Peyer's patch (tissue), 4 donors: ENCODE measurements at places on chromosomes 7 and 10. TPM values are rescaled to one million over a fixed set of nuclear protein-coding genes. Genes with fewer than 3 reads are reported as not detected.

DNA sequence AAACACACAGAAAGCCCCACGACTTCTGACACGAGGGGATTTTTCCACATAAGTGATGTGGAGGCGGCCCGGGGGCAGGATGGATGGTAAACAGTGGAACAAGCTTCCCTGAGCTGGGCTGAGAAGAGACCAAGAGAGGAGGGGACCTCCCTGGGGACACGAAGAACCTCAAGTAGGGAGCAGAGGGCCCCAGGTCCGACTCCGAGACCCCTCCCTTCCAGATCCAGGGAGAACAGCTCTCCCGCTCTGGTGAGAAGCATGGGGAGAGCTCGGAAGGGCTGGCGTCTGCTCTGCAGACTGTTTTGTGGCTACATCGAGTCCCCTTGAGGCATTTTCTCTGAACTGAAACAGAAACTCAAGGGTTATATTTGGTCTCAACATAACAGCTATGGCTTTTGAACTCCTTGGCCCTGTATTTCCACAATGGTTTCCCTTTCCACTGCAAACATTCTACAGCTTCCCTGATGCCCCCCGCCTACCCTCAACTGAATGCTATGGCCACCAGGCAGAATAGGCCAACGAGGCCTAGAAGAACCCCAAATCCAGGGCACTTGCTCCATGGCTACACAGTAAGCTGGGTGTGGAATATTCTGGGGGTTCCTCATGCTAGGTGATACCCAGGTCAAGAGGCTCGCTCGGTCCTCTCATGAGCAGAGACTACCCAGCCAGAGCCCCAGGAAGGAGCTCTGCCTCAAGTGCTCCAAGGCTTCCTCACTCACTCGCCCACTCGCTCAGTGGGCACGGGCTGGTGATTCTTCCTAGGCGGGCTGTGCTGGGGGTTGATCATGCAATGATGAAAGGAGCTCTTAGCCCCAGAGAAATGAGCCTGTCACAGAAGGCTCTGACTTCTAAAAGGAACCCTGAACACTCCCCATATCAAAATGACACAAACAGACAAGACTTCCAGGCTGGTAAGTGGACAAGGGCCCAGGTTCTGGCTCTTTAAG lies 47.5 kb downstream of the FAM53B start:
- DNase-seq = no peak

DNA sequence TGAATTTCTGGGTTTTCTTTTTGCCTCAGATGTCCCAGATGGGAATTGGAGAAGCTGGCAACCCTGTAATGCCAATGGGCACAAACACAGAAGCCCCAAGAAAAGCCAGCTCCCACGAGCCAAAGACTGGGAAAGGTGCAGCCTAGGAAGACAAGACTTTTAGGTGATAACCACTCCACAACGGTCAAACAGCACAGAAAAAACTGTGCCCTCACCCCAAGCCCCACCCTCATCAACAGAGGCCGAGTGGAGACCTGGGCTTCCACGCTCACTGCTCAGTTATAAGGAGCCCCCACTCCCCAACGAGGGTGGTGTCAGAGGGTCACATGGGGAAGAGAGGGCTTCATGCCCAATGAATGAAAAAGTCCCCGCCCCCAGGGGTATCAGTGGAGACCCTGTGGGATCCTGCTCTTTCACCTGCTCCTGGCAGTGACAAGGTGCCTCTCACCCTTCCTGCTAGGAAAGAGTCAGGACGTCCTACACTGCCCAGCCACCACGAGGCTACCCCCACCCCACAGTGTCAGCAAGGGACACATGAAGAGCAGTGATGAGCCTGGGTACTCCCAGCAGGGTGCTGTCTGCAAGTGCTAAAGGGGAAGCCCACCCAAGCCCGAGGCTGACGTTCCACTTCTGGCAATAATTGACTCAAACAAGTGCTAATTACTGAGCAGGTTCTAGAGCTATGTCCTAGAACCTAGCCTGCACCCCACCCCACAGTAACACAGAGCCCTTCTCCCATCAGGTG lies 8.3 kb downstream of the TMEM273 start:
- no peak for DNase-seq

The TMEM184A gene
- total RNA-seq = 144 TPM

The SUN1 gene
- total RNA-seq = 259 TPM

DNA sequence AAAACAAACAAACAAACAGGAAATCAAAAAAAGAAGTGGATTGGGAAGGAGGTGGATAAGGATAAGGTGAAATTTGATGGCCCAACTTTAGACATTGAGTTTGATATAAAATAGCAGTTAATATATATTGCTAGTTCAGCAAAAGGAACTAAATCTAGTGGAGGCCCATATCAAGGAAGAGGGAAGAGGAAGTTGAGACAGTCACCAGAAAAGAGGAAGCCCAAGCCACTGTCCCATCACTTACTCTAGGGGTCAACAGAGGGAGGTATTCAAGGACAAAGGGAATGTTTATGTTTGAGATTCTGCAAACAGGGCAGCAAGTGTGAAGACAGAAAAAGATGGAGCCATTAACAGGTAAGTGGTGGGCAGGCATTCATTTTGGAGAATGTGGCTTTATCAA lies 3.7 kb downstream of the LAMTOR4 start:
- no peak for DNase-seq

The NPC1L1 gene
- total RNA-seq = 0.70 TPM

The RPP38 gene
- 19.1 TPM for total RNA-seq

The PAPOLB gene
- not detected for total RNA-seq

- no peak for DNase-seq
Observed at GRCh38 chr7:158702196-158702595, 2.4 kb downstream of the NCAPG2 start.

DNA sequence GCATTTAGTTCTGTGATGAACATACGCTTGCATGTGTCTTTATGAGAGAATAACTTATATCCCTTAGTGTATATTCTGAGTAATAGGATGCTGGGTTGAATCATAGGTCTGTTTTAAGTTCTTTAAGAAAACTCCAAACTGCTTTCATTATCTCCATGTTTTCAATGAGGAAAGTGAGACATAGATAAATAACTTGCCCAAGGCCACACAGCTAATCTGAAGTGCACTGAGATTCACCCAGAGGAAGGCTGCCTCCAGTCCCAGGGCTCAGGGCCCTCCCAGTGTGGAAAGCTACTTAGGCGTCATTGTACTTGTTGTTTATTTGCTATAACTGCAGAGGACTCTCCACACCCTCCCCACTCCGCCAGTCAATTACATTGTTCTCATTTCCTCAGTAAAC lies 126.7 kb downstream of the INHBA start:
- no peak for DNase-seq
